ENCODE measurements at places on chromosomes 1 and 21.

DNA sequence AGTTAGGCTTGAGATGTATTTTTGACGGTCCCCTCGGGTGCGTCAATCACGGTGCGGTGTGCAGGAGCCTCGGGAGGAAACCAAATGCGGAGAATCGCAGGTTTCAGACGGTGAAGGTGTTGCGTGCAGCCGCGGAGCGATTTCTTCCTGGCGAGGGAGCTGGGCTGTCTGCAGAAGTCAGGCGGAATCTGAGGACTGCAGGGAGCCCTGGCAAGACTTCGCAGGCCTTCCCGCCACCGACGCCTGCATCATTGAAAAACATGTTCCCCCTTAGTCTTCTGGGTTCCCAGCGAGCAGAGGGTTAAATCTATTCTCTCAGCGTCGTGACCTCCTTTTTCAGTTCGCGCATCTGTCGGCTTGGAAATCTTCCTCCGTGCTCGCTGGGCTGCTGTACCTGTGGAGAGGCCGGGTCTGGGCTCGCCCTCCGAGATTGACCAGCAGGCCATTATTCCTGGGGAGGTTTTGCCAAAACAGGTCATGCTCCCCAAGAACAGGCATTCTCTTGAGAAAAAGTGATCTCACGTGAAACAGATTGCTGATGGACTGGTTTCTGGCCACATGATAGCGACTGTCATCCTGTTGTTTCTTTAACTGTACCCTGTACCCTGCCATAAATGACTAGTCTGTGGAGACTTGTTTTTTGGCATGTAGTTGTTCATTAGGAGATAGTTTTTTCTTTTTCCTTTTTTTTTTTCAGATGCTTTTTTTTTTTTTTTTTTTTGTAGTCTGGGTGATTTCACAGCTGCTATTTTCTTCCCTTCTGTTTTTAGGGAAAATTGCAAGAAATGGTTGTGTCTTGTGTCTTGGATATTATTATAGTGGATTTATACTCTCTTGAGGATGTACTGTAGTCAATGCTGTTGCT lies 894 bp downstream of the EPB41 start:
- peak; percentile 45 for DNase-seq

GRCh38 chr1:17061486-17061885 lies 7.7 kb upstream of the SDHB start:
- DNase-seq = no peak

DNA sequence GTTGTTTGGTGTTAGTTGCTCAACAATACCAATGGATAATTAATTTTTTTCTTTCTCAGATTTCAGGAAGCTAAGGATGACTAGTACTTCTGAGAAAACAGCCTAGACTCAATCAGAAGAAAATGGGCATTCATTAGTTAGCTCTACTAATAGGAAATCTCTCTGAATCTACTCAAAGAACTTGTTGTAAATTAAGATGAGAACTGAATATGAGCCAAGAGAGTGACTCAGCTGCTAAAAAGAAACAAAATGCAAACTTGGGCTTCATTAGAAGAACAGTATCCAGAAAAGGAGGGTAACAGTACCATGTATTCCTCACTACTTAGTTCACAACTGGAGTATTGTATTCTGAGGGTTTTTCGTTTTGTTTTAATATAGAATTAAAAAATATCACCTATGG lies 12.5 kb downstream of the FOXJ3 start:
- no peak for DNase-seq

DNA sequence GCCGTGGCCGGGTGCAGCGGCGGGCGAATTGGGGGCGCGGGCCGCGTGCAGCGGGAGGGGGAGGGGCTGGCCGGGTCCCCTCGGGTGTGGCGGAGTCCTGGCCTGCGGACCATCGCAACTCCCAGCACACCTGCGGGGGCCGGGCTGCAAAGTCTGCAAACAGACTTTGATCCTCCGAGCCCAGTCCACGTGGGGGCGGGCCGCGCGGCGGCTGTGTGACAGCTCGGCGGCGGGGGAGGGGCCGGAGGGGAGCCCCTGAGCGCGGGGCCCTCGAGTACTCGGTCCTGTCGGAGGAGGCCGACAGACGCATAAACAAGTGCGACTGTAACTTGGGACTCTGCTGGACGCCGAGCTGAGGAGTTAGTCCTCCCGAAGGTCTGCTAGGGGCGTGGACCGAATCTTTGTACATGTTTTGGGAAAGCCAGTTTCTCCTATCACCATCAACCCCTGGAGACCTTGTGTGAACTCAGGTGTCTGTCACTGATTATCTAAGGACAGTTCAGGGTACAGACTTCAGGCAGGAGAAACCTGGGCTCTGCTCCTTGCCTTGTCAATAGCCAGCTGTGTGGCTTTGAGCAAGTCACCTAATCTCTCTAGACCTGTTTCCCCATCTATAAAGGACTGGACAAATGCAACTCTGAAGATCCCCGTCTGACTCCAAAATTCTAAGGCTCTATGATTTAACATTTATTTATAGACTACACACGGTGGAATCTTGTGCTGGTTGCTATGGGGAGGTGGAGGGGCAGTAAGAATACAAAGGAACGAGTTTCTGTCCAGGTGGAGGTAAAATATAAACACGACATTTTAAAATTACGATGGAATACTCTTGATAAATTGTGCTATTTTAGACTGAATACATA lies 710 bp upstream of the SLC30A1 start:
- no peak for DNase-seq

DNA sequence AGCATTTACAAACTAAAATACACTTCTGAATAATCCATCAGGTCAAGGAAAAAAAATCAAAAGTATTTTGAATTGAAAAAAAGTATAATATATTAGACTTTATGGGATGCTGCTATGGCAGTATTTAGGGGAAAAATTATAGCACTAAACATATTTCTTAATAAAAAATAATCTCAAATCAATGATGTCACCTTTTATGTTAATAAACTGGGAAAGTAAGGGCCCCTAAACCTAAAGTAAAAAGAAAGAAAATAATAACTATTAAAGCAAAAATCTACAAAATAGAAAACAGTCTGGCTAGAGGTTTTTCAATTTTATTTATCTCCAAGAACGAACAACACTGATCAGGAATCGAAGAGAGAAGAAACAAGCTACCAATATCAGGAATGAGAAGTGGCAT lies 160.8 kb upstream of the PLXNA2 start:
- no peak for DNase-seq

GRCh38 chr1:30892671-30893073 lies 15.9 kb downstream of the SDC3 start:
- no peak for DNase-seq

GRCh38 chr1:210328032-210328745 lies 513 bp upstream of the HHAT start:
- no peak for DNase-seq

- DNase-seq = no peak
Observed at GRCh38 chr1:22500058-22500457, 48.4 kb downstream of the ZBTB40 start.

DNA sequence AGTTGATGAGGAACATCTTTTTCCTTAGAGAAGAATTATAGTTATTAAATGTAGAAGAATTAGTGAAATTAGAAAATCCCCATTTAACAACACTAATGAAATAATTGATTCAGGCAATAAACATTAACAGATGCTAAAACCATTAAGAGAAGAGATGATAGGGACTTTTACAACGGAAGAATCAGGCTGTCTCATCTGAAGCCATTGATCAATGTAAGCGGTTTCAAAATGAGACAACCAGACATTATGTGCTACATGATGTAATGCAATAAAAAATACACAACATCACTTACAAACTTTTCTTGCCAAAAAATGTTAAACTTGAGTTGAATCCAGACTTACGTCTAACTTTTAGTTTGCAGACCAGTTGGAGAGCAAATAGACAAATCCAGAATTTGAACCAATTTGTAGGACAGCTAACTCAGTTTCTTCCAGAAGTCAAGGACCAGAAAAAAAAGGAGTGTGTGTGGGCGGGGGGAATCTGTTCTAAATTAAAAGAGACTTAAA lies 165.4 kb upstream of the DPT start:
- no peak for DNase-seq

DNA sequence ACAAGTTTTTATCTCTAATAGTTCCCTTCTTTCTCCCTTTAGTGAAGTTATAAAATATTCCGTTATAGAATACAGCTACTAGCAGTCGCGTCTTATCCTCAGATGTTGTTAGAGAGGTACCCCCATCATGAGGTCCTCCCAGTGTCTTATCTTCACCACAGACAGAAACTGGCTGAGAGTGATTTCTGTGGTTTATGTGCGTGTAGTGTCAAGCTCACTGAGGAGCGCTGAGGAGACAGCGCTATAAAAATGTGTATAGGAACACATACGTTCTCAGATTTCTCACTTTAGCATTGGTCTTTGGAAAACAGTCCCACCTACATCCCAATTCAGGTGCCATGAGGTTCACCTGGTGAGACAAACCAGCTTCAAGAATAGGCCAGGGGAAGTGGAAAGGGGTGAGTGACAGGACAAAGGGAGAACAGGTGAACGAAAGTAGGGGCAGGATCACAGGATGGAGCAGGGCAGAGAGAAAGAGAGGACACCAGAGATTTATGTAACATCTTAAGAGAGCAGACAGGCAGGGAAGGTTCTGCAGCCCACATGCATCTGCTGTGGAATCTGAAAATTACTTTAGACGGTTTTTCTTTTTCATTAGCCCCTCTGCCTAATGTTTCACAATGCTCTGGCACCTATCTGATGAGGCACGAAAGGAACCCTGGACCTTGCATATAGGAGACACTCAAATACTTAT lies 2.7 kb upstream of the PLEKHO1 start:
- no peak for DNase-seq

- no peak for DNase-seq
Observed at GRCh38 chr1:23645338-23645737, 46.3 kb upstream of the RPL11 start.

- no peak for DNase-seq
Observed at GRCh38 chr1:198672124-198672523, 33.3 kb downstream of the PTPRC start.

DNA sequence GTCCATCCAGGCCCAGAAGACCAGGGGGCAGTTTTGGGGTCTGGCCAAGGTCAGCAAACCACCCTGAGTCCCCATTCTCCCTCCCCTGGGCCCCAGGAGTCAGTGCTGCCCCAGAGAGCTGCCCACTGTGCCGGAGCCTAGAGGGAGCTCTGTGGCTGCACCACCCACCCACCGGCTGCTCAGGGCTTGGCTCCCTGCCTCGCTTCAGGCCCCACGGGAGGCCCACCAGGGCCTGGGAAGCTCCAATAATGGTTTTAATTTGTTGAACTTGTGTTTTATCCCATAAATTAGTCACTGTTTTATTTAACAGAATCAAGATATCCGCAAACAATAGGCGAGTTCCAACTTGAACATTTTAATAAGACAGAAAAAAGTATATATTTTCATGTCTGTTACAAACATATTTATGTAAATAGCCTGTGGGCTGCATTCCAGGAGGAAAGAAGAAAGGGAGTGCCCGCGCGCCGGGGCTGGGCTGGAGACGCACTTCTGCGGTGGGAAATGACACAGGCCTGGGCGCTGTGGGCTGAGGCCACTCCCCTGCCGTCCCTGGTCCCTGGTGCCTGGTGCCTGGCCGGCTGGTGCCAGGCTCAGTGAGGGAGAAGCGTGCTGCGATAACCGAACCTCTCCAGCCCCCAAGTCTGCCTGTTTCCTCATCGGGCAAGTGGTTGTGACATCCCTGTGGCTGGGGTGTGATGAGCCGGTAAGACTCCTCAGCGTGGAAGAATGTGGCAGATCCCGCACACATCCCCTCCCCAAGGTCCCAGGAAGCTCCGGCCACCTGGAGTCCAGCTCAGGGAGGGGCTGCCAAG lies 160.5 kb downstream of the PEX14 start:
- DNase-seq = no peak

- DNase-seq = no peak
Observed at GRCh38 chr1:12544992-12545391, 73.0 kb downstream of the DHRS3 start.

GRCh38 chr1:199690496-199690895 lies 337.0 kb upstream of the NR5A2 start:
- no peak for DNase-seq

GRCh38 chr1:94553323-94553730 lies 11.8 kb upstream of the F3 start:
- DNase-seq = no peak

DNA sequence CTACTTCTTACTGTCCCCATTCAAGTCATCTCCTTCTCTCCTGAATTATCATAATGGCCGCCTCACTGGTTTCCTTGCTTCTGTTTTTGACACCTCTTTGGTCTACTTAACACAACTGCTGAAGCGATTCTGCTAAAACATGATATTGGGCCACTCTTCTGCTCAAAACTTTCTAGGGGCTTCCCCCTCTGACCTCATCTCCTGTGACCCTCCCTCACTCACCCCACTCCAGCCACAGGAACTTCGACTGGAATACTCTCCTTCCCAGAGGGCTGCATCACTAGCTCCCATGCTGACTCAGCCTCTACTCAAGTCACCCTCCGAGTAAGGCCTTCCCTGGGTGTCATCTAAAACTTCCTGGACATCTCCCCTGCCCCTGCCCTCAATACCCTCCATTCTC lies 35.7 kb downstream of the NRIP1 start:
- DNase-seq = no peak

DNA sequence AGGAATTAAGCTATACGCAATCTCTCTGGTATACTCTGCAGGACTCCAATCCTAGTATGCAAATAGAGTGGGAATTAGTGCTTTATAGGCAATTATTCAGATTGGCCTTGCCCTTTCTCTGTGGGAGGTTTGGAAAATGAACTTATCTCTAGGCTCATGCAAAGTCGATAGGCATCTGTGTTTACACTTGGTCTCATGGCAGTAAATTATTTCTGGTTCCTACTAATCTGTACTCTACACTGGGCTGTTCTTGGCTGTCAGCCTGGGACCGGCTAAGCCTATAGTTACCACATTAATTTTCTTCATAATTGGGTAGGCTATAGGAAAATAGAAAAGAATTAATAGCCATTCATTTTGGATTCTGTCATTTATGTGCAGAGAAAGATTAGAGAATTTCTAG lies 544.6 kb downstream of the AMY1C start:
- DNase-seq = no peak

DNA sequence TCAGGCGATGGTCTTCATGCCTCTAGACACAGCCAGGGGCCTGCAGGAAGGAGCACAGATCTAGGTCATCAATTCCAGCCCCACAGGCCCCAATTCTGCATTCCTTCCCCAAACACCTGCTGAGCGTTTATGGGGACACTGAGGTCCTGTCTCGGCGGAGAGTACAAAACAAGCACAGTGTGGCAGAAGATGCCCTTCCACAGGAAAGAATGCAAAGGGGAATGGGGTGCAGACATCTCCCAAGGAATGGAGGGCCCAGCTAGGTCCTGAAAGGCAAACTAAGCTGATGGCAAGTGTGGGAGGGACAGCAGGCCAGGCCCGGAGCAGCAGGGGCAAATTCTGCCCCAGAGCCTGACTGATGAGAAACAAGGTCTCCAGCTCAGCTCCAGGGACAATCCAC lies 3.5 kb upstream of the S100A8 start:
- no peak for DNase-seq

Data from activated T-helper 2 cell treated with anti-CD3 and anti-CD28 coated beads, Interferon-gamma antibody, Interleukin-2, Interleukin-4, amounts not matched to agents 10 μg/mL and 5 μg/mL and 100 μg/mL, durations not matched to agents 14 hours and 24 hours and 36 hours (primary cell).